Suppressor macrophage treated with lipopolysaccharide for 4 hours (primary cell): ENCODE measurements at places on chromosomes 5 and 9.

- no peak for DNase-seq
Measured at GRCh38 chr5:56543441-56544388, 271.6 kb upstream of the MAP3K1 start.

DNA sequence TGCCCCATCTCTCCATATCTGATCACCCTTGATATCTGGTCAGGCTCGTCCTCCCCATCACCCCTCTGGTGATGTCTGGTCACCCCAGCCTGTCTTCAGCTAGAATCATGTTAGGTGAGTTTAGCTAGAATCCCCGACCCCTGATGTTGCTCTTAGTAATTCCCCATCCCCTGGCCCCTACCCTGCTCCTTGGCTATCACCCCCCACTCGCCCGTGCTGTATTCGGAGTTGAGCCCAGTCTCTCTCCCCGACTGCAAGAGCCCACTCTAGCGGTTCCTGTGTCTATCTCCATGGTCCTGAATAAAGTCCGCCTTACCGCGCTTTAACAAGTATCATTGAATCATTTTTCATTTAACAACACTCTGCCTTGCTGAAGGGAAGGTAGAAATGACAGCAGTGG lies 33.7 kb downstream of the ADAMTS2 start:
- no peak for DNase-seq

GRCh38 chr5:141691286-141691866 lies 9.3 kb upstream of the ARAP3 start:
- DNase-seq: peak; percentile 23

DNA sequence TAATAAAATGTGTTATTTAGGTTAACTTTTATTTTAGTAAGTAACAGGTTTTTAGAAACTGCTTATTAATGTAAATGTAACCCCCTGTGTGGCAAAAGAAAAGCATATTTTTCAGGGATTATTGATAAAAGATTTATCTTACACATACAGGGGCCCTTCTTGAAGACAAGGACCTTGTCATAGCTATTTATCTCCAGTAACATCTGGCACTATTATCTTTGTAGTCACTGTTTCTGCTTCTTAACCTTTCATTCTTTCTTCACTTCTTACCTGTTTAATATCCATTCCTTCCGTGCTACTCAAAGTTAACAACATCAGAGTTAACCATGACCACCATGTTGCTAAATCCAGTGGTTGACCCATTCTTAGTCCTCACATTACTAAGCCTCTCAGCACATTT lies 117.8 kb upstream of the VCAN start:
- no peak for DNase-seq

- no peak for DNase-seq
Measured at GRCh38 chr5:137651022-137651421, 84.9 kb downstream of the KLHL3 start.

GRCh38 chr9:77851882-77852595 lies 179.6 kb downstream of the GNAQ start:
- DNase-seq: peak; percentile 63
